ENCODE measurements at places on chromosomes 3 and 15.

- DNase-seq, result no peak
Measured at GRCh38 chr3:183880121-183880520, 4.6 kb downstream of the PARL start.

GRCh38 chr3:64316971-64317370 lies 91.7 kb upstream of the PRICKLE2 start:
- DNase-seq, result no peak

- DNase-seq, result no peak
Measured at GRCh38 chr15:67915461-67916374, 75.9 kb upstream of the RNU6-1 start.

DNA sequence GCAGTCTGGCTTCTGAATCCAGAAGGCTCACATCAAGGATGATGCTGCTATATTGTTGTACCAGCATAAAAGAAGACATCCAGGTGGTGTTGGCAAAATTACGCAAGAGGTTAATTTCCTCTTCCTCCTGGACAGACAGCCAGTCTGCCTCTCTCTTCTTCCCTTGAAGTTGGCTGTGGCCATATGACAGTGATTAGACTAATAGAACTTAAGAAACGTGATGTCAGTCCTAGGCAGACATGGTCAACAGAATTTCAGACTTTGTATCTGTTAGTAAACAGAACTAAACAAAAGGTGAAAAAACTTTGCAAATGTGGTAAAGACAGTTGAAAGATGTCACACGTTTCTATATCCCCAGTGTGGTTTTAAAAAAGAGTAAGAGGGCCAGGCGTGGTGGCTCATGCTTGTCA lies 465.2 kb upstream of the NR2F2 start:
- DNase-seq, result no peak
